Karpas-422 (cell line): ENCODE measurements at places on chromosomes 3 and 15. TPM values are rescaled to one million over a fixed set of nuclear protein-coding genes. Genes with fewer than 3 reads are reported as not detected.

Gene TXNRD3
- total RNA-seq = not detected in 2 replicates

Gene GOLGA6L7
- total RNA-seq = not detected in 2 replicates

Gene TLR9
- total RNA-seq = 7.4 and 26.5 TPM in 2 replicates

Gene CPA3
- total RNA-seq = not detected in 2 replicates
